ENCODE measurements at places on chromosomes 4 and X.

- no peak for DNase-seq
Measured at GRCh38 chr4:41346306-41347061, 89.8 kb downstream of the UCHL1 start.

DNA sequence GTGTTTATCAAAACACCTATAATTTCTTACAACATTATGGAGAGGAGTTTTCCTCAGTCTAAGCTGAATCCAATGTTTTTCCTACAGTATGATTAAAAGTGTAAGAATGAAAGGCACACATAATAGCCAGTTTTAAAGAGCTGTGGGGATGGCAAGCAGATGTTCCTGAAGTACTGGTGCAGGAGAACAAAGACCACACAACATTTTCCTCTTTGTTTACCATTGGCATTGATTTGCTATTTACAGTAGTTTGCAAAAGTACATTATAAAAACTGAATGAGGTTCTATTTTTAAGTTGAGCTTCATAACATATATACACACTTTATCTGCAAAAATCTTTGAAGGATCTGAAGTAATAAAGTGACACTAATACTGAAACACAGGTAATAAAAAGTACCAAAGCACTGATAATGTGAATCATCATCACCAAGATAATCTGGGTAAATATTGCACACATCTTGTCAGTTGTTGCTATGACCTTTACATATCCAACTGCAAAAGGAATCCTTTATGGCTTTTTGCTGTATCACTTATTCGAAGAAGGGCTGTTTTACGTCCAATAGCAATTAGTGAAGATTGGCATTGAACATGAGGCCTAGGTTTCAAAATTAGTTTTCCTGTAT, 22.5 kb downstream of the TCEAL1 start:
- no peak for DNase-seq

GRCh38 chr4:101806914-101807313, 16.4 kb downstream of the BANK1 start:
- no peak for DNase-seq

DNA sequence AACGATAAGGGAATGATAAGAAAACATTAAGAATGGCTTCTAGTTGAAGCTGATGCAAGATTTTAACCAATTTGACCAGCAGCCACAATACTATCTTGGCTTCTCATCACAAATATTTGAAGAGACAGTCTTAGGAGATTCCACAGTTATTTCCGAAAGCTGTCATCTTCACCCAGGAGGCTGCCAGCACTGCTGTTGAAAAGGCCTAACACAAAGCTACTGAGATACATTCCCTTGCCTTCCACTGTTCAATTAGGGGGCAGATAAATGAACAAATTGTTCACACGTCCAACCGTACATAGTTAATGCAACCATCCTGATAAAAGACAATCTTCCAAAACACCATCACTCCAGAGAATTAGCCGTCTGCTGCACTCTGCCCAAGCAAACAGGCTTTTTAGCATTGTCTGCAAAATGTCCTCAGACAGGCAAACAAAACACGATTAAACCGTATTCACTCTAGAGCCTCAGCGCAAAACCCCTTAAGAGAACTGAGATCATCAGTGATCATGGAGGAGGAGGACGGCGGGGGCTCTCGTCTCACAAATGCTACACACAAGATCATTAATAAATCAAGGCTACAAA, 189.8 kb upstream of the PSAPL1 start:
- no peak for DNase-seq

- no peak for DNase-seq
Measured at GRCh38 chrX:15881381-15881897, 26.8 kb upstream of the AP1S2 start.

DNA sequence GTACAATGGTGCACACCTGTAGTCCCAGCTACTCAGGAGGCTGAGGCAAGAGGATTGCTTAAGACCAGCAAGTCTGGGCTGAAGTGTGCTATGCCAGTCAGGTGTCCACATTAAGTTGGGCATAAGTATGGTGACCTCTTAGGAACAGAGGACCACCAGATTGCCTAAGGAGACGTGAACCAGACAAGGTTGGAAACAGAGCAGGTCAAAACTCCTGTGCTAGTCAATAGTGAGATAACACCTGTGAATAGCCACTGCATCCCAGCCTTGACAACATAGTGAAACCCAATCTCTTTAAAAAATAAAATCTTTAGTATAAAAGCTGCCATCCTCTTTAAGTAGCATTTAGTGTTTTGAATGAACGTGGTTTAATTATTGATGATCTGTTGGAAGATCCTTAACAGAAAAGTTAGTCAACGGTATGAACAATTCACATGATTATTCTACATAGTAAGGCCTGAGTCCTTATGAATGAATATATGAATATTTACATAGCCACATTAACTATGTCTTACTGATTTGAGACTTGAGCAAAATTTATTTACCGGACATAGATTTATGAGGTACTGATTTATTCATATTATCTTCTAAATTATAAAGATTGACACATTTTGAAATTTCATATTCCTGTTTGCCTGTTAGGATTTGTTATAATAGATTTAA, 63.2 kb downstream of the UBE2K start:
- no peak for DNase-seq

DNA sequence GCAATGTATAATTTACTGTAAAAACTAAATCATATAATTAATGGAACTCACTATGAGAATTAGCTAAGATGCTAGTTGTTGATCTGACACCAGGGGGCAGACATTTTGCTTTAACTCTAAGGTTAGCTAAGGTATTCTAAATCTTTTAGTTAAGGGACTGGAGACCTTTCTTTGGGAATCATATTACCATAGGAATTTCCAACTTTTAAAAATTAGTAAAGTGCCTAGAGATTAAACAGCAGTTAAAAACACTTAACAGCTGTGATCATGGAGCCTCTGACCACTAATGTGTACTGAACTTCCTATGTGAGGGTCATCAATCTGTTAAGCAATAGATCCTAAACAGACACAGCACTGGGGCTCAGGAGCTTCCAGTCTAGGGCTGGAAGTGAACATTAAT, 226.6 kb downstream of the NSUN7 start:
- DNase-seq: no peak

DNA sequence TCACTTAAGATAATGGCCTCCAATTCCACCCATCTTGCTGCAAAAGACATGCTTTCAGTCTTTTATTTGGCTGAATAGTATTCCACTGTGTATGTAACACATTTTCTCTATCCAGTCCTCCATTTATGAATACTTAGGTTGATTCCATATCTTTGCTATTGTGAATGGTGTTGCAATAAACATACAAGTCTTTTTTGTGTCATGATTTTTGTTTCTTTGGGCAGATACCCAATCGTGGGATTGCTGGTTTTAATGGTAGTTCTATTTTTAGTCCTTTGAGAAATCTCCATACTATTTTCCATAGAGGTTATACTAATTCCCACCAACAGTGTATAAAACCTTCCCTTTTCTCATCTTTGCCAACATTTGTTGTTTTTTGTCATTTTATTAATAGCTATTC, 180.9 kb downstream of the SMIM20 start:
- DNase-seq: no peak

DNA sequence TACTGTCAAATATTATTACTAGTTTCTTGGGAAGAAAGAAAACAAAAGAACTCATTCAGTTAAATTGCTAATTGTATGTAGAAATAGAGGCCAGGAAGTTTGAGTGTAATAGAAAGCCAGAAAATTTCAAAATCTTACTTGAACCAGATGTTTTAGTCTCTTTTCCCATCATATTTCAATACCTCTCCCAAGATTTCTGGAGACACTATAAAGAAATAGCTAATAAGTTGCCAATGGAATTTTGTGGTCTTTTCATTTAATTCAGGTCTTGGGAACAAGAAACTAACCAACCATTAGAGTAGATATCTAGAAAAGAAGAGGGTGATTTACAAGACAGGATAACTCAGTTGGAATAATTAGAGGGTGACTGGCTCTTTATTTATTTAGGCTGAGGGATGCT, 112.2 kb downstream of the AGTR2 start:
- DNase-seq: no peak

DNA sequence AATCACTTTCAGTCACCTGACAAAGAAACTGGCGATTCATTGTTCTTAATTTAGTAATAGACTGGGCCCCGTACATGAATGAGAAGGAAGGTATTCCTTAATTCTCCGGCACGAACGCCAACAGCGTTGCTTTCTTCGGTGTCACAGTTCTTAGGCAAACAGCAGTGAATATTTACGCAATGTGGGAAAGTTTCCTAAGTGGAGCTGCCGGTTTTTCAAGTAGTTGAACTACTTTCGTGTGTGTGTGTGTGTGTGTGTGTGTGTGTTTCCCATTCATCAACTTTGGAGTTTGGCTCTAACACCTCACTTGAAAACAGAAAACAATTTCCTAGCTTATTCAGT, 651 bp downstream of the NXT2 start:
- DNase-seq: no peak

GRCh38 chrX:71396576-71396975, 30.4 kb downstream of the TAF1 start:
- no peak for DNase-seq
